ENCODE measurements at places on chromosomes 3 and 15. TPM values are rescaled to one million over a fixed set of nuclear protein-coding genes. Genes with fewer than 3 reads are reported as not detected.

The SLC24A1 gene
- total RNA-seq, result 11.8 TPM

The LNP1 gene
- total RNA-seq, result 2.9 TPM

- H3K4me1 ChIP-seq, result no peaks in the 10 kb centered on the region
- H3K27me3 ChIP-seq, result no peaks in the 10 kb centered on the region
- no peak for DNase-seq
- H3K27ac ChIP-seq, result no peak overlapping the region
- no peak overlapping the region for H3K4me3 ChIP-seq
Observed at GRCh38 chr3:163048881-163049280, 1552.3 kb downstream of the OTOL1 start.

GRCh38 chr3:55494976-55495375, 7.9 kb upstream of the WNT5A start:
- no peak overlapping the region for H3K27ac ChIP-seq
- no peak overlapping the region for H3K4me3 ChIP-seq
- peaks cover 18% of the 10 kb centered on the region for H3K4me1 ChIP-seq
- DNase-seq, result no peak
- H3K36me3 ChIP-seq, result no peaks in the 10 kb centered on the region

GRCh38 chr15:56877255-56877970, 41.0 kb upstream of the TCF12 start:
- H3K27ac ChIP-seq, result no peak overlapping the region
- H3K4me3 ChIP-seq, result no peak overlapping the region
- no peaks in the 10 kb centered on the region for H3K36me3 ChIP-seq
- H3K27me3 ChIP-seq, result no peaks in the 10 kb centered on the region
- DNase-seq, result no peak
- no peaks in the 10 kb centered on the region for H3K4me1 ChIP-seq
